ENCODE measurements at places on chromosomes 7 and 10. TPM values are rescaled to one million over a fixed set of nuclear protein-coding genes. Genes with fewer than 3 reads are reported as not detected.

- DNase-seq: no peak
Measured at GRCh38 chr7:24870766-24871165, 109.2 kb downstream of the OSBPL3 start.

DNA sequence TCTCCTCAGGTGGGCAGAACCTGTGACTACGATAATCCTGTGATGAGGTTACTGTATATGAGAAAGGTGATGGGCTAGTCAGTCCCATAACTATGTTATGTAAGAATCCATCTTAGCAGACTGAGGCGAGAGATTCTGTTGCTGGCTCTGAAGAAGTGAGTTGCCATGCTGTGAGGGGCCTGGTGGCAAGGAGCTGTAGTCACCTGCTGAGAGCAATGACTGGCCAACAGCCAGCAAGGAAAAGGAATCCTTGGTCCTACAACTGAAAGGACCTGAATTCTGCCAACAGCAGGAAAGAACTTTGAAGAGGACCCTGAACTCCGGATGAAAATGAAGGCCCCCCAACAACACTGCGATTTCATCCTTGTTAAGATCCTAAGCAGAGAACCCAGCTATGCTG, 31.0 kb upstream of the DNAJB12 start:
- DNase-seq: no peak

DNA sequence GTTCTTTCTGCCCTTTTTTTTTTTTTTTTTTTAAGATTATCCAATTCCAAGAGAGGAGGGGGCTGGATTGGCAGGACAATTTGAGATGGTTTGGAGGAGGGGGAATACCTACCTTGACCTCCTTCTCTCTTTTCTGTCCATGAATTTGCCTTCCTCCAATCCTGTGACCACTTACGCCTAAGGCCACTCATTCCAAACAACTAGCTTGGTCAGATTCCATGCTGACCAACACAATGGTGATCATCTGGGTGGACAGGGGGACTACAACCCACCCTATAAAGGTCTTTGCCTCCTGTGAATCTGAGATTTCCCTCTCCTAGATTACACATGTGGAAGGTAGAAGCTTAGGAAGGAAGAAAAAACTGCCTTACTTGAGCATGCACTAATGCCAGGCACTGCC, 2.3 kb upstream of the LDB1 start:
- no peak for DNase-seq

DNA sequence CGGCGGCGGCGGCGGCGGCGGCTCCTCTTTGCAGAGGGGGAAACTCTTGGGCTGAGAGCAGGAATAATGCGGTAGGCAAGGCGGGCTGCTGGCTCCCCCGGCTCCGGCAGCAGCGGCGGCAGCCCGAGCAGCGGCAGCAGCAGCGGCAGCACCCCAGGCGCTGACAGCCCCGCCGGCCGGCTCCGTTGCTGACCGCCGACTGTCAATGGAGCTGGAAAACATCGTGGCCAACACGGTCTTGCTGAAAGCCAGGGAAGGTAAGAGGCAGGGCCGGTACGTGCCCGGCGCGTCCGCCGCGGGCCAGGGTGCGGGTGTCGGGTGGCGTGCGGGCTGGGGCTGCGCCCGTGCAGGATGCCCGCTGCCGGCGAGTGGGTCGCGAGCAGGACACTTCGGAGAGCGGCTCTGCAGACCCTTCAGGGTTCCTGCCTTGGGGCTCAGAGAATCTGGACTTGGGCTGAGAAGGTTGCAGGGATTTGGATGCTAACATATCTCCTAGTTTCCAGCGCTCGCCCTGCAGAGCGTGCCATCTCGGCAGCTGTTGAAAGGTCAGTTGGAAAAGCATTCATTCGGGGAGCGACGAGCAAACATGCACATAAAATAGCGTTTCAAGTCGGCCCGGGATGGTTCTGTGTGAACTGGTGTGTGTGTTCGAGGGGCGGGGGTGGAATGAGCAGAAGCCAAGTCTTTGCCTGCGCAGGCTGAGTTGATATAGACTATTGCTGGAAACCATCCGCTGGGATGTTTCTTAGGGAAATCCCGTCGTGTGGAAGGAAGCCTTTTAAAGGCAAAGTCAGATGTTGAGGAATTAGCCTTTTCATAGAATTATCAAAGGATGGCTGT, 562 bp downstream of the GRK5 start:
- no peak for DNase-seq

DNA sequence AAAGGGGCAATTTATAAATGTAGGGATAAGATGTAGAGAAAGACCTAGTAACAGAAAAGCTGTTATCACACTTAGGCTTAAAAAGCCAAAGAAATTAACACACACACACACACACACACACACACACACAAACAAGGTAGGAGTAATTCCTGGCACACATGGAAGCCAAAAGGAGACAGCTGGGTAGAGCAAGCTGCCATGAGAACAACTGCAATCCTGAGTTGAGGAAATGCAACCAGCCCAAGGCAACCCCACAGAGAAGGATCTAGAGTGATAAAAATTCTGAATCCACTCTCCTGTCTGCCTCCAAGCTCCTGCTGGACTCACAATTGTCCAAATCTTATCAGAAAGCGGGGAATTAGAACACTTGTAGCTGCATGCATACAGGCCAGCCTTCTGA, 229.1 kb upstream of the DGKB start:
- DNase-seq: no peak

DNA sequence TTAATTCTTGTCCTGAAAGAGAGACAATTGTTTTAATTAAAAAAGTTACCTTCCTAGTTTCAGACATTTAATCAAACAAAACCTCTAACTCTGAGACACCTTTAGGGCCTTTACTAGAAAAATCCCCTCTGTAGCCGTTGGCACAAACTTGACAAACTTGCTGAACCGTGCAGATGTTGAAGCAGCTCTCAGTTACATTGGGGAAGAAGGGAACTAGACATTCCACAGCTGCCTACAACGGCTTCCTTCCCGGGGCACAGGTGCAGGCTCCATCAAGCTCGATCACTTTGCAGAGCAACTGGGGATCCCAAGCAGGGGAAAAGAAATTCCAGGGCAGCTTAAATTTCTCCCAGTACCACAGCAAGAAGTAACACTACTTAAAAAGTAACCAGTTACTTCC, 141.3 kb downstream of the SKAP2 start:
- DNase-seq: no peak

Gene PARD3
- 34.8 TPM for total RNA-seq

- no peak for DNase-seq
Measured at GRCh38 chr10:125238682-125239081, 78.3 kb upstream of the CTBP2 start.

- DNase-seq: no peak
Measured at GRCh38 chr10:67519434-67519833, 176.6 kb downstream of the CTNNA3 start.

Gene ASZ1
- not detected for total RNA-seq

DNA sequence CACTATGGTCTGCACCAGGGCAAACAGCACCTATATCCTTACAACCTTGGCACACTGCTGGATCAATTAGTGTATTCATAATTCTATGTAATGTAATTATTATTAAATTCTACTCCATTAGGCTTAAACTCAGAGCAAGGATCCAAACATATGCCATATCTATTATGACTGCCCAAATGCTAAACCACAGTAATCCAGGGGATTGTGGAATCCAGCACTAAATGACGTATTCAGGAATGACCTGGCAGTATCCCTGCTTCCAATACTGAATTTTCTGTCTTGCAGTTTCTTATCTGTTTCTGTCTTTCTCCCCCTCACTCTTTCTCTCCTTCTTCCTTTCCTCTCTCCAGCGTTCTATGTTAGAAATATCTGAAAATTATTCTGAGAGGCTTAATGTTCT, 16.5 kb upstream of the UBE2D1 start:
- no peak for DNase-seq

Gene BEND7
- 13.9 TPM for total RNA-seq

Gene TMEM225B
- not detected for total RNA-seq

DNA sequence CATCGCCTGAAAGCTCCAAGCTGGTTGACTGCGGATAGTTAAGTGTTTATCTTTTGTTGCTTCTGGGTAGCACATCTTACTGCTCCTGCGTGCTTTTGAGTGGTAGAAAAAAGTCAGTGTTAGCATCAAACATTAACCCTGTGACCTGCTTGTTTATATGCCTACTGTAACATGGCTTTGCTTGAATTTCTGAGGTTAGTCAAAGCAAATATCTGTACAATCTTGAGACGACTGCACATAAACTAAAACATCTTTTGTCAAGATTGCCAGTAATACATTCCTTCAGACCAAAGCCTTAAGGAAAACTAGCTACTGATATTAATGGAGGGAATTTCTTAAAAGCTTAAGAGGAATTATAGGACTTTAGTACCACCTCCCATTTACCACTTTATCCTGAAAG, 163.7 kb downstream of the BAMBI start:
- no peak for DNase-seq

Gene TMEM176A
- total RNA-seq: not detected

- no peak for DNase-seq
Measured at GRCh38 chr7:27966219-27966780, 214.3 kb downstream of the JAZF1 start.

Gene ANKRD61
- 0.07 TPM for total RNA-seq
